ENCODE measurements at places on chromosomes 4 and X.

DNA sequence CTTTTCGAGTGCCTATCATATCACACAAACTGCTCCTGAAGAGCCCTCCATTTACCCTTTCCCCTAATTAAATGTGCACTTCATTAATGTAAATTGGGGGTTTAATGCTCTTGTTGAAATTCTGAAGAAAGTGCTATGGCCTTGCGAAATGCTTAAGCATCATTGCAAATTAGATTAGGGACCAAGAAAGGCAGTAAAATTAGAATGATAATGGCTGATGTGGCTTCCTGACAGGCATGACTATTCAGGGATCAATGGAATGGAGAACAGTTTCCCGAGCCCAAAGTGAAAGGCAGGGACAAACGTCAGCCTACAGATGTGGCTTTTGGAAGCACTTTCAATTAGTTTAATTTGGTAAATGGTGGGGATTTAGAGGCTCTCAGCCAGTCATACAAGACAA, 120.1 kb downstream of the NKX6-1 start:
- no peak for DNase-seq

- DNase-seq = no peak
These were observed 18.7 kb downstream of the FAM184B start for GRCh38 chr4:17762726-17763125.

- no peak for DNase-seq
These were observed 718.5 kb downstream of the SMARCA1 start for GRCh38 chrX:128804828-128805227.

DNA sequence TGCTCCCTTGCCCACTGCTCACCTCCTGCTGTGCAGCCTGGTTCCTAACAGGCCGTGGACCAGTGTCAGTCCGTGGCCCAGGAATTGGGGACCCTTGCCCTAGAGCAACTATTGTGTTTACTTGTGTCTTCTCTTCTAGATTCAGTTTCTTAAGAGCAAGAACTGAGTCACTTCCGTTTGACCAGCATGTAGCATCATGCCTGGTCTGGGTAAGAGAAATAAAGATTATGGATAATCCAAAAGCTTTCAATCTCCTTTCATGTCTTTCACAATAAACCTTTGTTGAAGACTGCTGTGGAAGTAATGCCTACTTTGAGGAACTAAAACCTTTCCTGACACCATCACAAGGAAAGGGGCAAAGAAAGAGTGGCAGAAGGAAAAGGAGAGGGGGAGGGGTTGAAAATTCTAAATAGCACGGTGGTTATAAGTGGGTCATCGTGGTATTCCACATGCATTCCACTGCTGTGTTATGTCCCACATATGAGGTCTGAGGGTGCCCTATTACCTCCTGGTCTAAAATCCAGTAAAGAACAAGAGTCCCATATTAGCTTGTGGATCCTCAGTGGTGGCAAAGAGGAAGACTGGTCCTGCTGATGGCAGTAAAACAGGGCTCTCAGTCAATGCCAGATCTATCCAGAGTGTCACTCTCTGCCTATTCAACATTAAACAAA, 133.4 kb downstream of the RASL11B start:
- no peak for DNase-seq

- no peak for DNase-seq
These were observed 128.7 kb downstream of the CCNB3 start for GRCh38 chrX:50333308-50333707.

DNA sequence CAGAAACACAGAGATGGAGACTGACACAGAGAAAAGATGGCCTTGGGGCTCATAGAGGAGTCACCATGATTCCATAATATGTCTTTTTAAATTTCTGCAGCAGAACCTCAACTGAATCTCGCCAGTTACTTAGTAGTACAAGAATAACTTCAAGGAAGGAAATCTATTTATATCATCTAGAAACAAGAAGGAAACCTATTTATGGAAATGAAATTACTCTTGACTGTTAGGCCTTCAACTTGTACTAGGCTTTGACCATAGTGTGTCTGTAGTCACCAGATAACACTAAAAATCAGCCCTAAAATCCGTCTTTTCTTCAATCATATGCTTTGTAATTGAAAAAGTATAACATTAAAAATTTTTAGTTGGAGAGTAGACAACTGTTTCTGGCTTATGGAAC, 740.4 kb downstream of the TRIML1 start:
- no peak for DNase-seq

DNA sequence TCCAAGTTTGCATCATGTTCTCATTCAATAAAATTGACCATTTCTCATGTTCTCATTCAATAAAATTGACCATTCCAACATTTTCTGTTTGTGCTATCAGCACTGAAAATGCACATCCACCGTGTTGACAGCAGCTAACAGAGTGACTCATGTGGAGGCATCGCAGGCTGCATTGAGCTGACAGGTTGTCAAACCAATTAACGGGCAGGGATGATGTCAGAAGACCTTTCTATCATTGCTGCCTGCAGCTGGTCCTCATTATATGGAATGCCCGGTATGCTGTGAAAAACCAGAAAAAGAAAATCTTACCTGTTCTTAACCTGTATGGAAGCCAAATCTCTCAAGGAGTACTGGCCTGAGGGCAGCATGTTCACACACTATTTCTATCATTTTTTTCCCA, 202.0 kb downstream of the SMIM20 start:
- DNase-seq = no peak

- no peak for DNase-seq
These were observed 38.6 kb downstream of the CENPU start for GRCh38 chr4:184695178-184695896.

- no peak for DNase-seq
These were observed 904.2 kb downstream of the STPG2 start for GRCh38 chr4:97238956-97239666.

Measured in activated CD4-positive, CD25-positive, alpha-beta regulatory T cell (primary cell).